ENCODE measurements at places on chromosomes 5 and 9. TPM values are rescaled to one million over a fixed set of nuclear protein-coding genes. Genes with fewer than 3 reads are reported as not detected.

The PPP2R2B gene
- total RNA-seq = 5.1 TPM

The AIF1L gene
- 19.1 TPM for total RNA-seq

The FAM153A gene
- total RNA-seq = 1.0 TPM

DNA sequence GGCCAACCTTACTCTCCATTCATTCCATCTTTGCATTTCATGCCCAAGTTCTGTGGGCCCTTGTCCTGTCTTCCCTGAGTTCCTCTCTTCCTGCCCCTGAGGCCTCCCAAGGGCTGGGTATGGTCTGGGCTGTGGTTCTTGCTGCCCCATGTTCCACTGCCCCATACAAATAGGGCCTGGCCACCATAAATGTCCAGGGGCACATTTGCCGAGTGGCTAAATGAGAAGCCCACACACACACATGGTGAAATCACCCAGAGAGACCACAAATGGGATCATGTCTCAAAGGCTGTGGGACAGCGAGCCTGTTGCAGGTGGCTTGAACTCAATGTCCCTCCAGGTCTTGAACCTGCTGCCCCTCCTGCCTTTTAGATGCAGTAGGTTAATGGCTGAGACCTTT lies 1.2 kb downstream of the TIFAB start:
- no peak for DNase-seq

DNA sequence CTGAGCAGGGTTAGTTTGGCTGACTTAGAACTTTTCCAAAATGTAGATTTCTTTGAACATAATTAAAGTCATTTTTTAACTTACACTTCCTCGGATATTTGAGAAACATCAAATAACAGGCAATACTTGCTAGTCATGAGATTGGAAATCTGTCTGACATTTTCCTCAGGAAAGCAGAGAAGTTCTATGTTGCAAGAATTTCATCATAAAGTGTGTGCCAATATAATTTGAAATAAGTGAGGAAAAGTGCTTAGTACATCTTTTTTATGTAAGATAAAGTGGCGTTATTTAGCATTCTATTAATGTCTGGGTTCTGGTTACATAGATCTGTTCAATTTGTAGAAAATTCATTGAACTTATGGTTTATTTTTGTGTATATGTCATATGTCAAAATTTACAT lies 48.7 kb upstream of the C5orf47 start:
- no peak for DNase-seq

DNA sequence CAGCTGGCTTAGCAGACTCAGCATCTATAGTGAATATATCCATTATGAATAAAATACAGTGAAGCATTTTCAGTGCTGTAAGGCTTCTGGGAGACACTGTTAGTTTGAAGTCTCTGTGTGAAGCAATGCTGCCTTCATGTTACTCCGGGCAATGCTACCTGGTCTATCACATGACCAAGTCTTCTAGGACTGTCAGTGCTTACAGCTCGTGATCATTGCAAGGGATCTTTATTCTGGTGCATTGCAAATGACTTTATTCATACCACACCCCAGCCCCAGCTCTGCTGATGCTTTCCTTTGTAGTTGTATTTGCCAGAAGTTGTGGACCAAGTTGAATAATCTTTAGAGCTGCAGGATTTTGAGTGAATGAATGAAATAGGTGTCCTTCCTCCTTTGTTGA lies 21.9 kb upstream of the NDFIP1 start:
- DNase-seq = no peak

- no peak for DNase-seq
Measured at GRCh38 chr5:93019896-93020295, 561.1 kb downstream of the NR2F1-AS1 start.

DNA sequence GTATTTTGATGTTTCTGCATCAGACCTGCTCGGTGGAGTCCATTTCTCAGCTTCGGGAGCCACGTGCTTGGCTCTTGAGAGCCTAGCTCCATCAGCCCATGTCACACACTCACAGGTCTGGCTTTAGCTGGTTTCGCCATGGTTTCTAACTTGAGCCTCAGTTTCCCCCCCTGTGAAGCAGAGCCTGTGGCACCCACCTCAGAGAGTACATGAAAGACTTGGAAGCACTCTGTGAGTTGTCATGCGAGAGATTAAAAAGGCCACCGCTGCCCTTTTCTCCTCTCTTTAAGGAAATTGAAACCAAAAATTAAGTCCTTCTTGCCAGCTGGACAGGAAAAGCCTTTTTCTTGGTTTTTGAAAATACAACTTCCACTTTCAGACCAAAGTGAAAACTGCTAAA lies 8.8 kb downstream of the TENT4A start:
- DNase-seq = no peak

DNA sequence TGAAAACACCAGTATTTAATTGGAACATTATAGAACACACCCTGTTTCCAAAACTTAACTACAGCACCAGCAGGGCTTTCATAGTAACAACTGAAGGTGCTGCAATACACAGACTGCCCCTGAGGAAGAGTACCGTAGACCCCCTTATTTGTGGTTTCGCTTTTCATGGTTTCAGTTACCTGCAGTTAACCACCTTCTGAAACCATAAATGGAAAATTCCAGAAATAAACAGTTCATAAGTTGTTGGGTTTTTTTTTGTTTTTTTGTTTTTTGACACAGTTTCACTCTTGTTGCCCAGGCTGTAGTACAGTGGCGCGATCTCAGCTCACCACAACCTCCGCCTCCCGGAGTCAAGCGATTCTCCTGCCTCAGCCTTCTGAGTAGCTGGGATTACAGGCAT lies 9.5 kb upstream of the GLDC start:
- DNase-seq = no peak

GRCh38 chr9:100011062-100011681 lies 87.6 kb downstream of the ERP44 start:
- DNase-seq = peak; percentile 52

DNA sequence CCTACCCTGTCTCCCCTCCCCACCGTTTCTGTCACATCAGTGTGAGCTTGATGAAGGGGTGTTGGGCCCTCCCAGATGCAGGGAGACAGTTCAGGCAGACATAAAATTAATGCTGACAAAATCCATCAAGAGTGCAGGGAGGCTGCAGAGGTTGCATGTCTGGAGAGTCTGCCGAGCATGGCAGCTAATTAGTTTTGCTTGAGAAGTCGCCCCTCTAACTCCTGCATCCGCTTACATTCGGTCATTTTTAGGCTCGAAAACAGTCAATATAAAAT lies 44.9 kb downstream of the GALNT12 start:
- no peak for DNase-seq

DNA sequence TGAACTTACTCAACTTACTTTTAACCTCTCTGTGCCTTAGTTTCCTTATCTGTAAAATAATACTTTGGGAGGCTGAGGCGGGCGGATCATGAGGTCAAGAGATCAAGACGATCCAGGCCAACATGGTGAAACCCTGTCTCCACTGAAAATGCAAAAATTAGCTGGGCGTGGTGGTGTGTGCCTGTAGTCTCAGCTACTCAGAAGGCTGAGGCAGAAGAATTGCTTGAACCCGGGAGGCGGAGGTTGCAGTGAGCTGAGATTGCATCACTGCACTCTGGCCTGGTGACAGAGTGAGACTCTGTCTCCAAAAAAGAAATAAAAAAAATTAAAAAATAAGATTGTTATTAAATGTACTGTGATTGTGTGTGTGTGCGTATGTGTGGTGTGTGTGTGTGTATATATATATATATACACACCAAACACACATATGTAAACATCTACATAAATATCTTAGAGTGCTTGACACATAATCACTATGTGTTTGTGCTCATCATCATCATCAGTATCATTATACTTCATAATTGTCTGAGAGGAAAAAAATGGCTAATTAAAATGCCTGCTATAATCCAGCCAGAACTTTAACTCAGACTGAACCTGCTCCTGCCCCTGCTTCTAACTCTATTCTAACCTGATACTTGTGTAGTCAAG lies 312.8 kb downstream of the FER start:
- no peak for DNase-seq

GRCh38 chr9:116437411-116438370 lies 249.4 kb upstream of the TRIM32 start:
- DNase-seq = no peak

DNA sequence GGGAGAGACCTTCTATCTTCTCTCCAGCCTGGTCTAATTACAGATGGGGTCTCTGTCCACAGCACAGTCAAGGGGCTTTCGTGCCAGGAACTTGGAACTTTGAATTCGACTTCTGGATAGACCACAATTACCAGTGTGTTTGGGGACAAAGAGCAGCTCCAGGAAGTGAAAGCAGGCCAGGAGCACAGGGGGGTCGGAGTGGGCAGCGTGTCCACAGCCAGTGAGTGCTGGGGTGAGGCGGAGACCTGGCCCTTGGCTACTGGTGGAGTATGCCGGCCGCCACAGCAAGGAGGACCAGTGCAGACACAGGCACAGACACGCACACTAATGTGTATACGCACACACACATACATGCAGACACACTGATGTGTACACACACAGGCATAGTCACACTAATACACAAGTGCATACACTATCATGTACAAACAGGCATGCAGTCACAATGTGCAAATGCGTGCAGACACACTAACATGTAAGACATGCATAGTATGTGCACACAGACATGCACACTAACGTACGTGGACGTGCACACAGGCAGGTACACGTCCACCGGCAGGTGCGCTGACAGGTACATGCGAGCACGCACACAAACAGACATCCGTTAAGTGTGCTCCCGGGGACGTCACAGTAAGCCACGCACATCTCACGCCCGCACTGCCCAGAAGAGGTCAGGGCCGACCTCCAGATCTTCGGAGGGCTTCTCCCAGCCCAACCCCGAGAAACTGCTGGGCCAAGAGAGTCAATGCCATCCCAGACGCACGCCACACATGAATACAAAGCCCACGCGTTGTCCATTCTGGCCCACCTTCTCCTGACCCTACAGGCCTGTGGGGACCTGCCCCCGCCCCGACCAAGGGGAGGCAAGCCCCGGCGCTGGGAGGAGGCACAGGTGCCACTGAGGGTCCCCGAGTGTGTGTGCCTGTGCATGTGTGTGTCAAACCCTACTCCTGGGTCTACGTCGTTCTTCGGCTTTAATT lies 46.5 kb downstream of the NKD2 start:
- DNase-seq = no peak

DNA sequence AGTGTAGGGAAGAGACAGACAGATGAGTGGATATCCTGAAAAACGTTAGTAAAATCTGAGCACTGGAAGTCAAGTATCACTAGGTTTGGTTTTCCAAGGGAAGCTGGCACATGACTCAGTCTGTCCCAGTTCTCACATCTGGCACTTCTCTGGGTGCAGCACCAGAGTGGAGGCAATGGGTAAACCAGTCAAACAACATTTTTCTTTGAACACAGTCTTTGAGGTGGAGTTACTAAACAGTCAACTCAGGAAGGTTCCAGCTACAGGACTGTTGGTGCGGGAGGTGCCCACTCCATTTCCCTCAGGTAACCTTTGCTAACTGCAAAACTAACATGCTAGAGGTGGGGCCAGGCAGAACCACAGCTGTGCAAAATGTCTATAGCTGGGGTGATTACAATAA lies 301.4 kb upstream of the RFX3 start:
- peak; percentile 47 for DNase-seq

DNA sequence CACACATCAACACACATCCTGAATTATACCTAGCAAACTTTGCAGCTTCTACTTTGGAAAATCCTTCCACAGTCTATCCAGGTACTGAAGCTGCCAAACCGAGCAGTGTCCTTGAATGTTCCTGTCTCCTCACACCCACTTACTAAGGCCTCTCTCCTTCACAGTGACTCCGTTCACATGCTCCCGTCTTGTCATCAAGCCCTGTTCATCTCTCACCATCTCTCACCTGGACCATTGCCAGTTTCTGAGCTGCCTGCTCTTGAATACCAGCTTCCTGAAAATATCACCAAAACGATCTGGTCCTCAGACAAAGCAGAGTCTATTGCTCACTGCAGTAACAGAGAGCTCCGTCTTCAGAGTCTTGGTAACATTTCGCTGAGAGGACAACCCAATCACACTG lies 57.4 kb downstream of the GCNT1 start:
- peak; percentile 46 for DNase-seq

GRCh38 chr9:70052768-70053167 lies 9.1 kb downstream of the MAMDC2 start:
- no peak for DNase-seq

DNA sequence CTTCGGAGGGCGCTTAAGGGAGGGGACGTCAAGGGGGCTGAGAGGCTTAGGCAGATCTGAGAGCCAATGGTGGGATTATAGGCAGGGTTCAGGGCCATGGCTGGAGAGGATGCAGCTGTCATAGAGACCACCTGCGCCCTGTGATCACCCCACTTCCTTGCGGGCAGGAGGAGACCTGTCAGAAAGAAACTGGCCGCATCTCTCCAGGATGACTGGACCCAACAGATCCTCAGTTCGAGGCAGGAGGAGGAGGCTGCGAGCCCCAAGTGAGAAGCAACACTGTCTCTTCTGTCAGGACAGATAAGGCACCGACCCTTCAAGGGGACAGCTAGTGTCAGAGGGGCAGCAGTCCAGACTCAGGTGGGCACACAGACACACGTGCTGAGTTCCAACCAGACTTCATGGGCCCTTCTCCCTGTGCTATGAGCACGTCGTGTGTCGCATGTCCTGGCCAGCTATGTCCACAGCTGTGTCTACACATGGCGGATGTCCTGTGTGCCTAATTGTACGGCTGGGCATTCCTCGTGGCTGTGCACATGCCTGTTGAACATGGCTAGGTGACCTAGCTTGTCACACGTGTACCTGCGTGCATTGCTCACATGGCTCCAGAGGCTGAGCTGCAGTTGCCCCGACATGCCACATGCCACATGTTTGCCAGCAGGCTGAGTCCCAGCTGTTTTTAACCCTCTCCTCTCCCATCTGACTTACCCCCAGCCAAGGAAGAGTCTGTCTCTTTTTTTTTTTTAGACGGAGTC lies 583 bp upstream of the AQP3 start:
- peak; percentile 42 for DNase-seq

GRCh38 chr5:376799-377325 lies 55.3 kb downstream of the AHRR start:
- no peak for DNase-seq

DNA sequence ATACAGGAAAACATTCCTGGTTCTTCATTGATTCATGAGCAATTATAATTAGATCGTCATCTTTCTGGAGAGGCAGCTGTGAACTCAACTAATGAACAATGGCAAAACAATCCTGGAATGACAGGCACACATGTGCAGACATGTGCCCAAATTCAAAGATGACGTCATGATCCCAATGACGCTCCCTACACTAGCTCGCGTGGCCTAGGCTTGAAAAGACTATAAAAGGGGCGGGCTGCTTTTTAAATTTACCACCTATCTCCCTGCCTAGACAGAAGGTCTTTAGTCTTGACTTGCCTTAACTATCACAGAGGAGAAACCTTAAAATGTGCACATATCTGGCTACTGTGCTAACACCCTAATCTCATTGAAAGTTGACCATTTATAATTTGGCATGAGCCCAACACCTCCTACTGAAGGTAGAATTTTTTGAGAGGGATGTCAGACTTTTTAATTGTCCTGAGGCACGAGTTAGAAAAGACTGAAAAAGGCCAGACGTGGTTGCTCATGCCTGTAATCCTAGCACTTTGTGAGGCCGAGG lies 88.2 kb downstream of the PRRT1B start:
- peak; percentile 93 for DNase-seq

GRCh38 chr5:23763170-23763569 lies 255.8 kb downstream of the PRDM9 start:
- no peak for DNase-seq

DNA sequence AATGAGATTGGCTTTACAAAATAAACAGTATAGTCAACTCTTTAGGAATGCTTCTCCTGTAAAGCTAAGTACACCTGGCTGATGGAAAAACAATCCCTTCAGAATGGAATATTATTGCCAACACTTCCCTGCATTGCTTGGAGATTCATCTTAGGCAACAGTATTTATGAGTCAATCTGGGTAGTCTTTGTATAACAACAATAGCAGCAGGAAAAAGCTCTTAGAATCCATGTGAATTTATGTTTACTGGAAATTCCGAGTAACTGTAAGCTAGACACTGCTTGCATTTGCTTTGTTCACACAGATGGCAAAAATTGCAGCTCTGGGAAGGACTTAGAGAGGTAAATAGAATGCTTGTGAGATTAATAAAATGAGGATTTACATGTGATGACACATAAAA lies 101.7 kb upstream of the NTRK2 start:
- DNase-seq = peak; percentile 52

Measured in tongue (tissue), 3 donors.